ENCODE measurements at places on chromosomes 13 and 19.
A peak's percentile ranks its signal among the peaks of the same experiment; 100 is the strongest.

GRCh38 chr13:51549050-51549449 is 35.2 kb upstream of the WDFY2 start:
- no peak for DNase-seq

GRCh38 chr19:47107202-47107952 is 6.2 kb downstream of the ZC3H4 start:
- DNase-seq = no peak

- DNase-seq = no peak
Observed at GRCh38 chr13:43127103-43127798, 103.9 kb downstream of the DNAJC15 start.

DNA sequence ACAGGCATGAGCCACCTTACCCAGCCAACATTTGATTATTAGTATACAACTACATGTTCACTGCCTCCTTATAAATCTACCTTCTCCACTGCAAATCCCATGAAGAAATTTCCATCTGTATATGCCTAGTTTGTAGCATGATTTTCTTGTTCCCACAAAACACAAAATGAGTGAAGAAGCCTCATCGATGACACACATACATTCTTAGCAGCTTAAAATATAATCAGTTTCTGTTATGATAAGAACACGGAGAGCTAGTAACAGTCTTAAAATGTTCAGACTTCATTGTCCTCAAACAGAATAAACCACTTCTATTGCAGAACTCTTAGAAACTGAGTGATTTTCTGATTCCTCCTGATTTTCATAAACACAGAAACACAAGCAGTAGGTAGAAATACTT is 740.5 kb downstream of the PCDH9 start:
- no peak for DNase-seq

GRCh38 chr19:10474962-10475451 is 28.1 kb downstream of the KEAP1 start:
- no peak for DNase-seq

DNA sequence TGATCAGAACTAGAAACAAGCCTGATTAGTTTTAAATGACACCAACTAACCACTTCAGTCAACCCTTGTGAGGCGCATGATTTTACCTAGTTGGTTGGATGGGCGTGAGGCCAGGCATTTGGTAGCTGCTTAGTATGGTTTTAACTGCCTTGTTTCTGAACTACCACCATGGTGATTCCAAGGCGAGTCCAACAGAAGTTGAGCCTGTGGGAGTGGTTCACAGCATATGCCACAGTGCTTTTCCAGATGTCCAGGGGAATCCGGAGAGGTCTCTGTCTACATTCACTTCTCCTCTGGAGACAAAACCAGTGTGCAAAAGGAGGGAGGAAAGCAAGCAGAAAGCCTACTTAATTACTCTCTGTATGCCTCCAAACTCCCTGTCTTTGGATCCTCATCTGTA is 524.1 kb downstream of the GPC6 start:
- no peak for DNase-seq

DNA sequence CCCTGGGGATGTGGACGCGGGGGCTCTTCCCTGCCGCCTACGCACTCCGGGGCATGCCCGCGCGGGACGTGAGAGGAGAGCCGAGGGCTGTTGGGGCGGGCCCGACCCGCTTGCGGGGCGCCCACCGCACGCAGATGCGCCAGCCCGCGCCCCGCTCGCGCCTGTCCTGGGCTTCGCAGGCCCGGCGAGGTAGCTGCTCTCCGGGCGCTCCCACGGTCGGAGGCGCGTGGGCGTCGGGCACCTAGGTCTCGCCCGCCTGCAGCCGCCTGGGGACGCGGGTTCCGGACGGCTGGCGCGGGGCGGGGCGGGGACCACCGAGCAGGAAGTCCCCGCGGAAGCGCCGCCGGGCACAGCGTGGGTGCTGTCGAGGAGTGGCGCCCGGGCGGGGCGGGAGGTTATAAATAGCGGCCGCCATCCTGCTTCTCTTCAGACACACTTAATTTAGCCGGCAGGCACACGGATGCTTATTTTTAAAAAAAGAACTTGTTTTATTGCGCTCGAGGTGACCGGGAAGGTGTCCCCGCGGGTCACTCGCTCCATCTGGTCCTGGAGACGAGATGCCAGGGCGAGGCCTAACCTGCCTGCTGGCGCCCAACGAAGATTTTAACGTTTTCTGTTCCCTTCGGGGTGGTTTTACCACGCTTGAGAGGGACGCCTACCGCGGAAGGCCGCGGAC is 561 bp upstream of the GJA3 start:
- no peak for DNase-seq

DNA sequence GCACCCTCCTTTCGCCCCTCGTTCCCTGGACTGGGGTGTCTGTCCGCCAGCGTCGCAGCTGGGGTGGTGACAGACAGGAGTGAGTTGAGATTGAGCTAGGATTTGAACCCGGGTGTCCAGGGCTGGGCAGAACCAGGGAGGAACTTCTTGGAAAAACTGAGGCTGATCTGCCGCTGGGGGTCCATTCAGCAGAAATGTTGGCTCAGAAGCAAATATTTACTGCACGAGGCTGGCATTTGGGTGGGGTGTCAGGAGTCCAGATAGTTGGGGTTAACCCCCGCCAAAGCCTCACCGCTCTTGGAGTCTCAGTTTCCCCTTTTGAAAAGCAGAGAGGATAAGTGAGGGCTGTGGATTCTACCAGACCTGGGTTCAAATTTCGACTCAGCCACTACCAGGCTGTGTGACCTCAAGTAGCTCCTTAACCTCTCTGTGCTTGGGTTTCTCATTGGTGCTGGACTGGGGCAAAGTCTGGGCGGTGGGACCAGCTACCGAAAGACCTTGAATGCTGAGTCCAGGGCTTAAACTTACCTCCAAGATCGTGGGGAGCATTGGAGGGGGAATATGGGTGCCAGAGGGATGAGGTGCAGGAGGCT is 20.9 kb downstream of the MAST3 start:
- no peak for DNase-seq

DNA sequence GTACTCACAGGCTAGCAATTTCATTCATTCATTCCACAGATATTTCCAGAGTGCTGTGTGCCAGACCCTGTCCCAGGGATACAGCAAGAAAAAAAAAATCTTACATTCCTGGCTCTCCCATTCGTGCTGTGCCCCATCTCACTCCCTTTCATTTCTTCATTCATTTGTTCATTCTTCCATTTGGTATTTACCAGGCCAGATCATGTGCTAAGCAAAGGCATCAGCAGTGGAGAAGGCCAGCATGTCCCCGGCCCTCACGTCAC is 2.3 kb downstream of the MAP3K10 start:
- DNase-seq = no peak

DNA sequence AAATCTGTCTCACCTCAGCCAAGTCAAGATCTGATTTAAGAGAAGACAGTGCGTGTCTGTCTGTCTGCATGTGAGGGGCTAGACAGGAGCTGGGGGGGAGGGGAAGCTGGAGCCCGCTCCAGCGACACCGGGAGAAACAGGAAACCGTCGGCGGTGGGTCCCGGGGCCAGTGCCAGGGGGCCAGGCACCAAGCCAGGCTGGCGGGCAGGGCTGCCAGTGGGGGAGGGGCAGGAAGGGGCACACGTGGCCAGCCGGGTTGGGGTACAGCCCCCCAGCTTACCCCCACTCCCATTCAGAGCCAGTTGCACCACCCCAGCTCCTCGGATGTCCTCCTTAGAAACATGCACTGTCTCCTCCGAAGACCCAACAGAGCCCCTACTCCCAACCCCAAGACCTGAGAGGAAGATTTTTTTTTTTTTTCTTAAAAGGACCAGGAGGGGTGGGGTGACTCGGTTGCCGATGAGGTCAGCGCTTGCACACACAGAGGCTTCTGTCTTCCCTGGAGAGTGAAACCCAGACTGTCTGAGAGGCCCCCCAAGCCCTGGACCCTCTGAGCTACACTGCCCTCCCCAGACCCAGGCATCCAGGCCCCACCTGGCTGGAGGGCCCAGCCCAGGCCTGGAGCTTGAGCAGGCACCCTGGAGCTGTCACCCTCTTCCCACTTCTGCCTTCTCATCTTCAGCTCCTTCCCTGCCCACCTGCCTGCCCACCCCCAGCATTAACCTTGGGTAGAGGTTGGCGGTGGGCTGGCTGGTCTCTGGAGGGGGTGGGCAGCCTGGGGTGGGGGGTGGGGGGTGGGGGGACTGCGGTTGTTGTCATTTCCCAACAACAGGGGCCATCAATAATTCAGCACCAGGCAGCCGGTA is 4.0 kb downstream of the ERF start:
- no peak for DNase-seq

- DNase-seq = peak; percentile 70
Observed at GRCh38 chr19:4066682-4067395, at the start of gene ZBTB7A. ZBTB7A (minus strand) TSS chr19:4066899; CDS start chr19:4055232, 11,667 bp downstream.

DNA sequence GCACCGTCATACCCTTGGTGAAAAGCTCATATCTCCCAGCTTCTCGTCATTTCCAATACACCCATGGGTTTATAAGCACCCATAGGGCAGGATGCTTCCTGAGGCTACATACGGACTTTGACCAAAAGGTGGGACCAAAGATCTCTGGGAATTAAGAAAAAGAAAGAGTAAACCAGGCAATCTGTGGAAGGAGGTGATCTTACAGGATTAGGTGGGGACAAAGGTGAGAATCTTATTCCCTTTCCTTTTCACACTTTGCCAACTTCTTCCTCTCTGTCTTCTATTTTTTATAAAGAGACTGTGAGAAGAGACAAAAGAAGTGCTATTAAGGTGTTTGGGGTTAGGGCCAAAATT is 172.0 kb downstream of the DLEU7 start:
- DNase-seq = no peak

- no peak for DNase-seq
Observed at GRCh38 chr13:101795025-101795424, 342.6 kb downstream of the ITGBL1 start.

GRCh38 chr13:30918662-30919405 is 12.8 kb downstream of the MEDAG start:
- DNase-seq = no peak

DNA sequence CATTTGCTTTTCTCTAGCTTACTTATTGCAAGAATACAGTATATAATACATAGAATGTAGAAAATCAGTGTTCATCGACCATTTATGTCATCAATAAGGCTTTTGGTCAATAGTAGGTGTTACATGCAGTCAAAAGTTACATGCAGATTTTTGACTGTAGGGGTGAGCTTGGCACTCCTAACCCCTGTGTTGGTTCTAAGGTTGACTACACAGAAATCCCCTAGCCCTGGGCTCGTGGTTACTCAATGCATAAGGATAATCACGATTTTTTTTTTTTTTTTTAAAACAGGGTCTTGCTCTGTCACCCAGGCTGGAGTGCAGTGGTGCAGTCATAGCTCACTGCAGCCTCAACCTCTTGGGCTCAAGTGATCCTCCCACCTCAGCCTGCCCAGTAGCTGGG is 4.0 kb upstream of the NWD1 start:
- DNase-seq = no peak

- no peak for DNase-seq
Observed at GRCh38 chr13:52845766-52846566, 2.5 kb downstream of the PCDH8 start.

DNA sequence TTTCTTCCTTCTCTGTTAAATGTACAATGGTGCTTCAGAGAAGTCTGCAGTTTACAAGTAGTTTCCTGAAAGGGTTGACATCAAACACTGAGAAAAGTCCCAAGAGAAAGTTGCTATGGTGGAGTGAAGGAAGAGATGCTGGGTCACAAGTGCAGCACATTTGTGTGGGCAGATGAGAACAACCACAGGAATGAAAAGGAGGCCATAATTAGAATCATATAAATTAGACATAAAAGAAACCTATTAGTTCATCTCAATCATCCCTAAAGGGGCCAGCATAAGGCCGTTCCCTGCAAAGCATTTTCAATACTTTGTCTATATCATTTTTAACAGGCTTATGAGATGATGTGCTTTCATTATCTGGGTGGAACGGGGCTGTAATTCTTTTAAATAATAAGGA is 359.2 kb downstream of the IRS2 start:
- no peak for DNase-seq

DNA sequence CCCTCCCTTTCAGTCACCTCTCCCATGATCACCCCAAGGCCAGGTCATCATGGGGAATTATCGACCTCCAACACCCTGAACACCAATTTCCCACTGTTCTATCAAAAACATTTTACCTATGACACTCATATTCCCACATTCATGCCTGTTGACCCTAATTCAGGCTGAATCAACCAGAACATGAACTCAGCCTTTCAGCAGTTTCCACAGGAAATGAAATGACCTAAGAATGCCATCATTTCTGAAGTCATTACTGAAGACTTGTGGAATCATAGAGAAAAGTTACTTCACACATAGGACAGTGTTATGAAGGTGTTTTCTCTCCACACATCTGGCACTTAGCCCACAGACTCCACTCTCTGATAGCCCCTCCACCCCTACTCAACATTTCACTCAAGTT is 29.9 kb upstream of the FAM124A start:
- no peak for DNase-seq

DNA sequence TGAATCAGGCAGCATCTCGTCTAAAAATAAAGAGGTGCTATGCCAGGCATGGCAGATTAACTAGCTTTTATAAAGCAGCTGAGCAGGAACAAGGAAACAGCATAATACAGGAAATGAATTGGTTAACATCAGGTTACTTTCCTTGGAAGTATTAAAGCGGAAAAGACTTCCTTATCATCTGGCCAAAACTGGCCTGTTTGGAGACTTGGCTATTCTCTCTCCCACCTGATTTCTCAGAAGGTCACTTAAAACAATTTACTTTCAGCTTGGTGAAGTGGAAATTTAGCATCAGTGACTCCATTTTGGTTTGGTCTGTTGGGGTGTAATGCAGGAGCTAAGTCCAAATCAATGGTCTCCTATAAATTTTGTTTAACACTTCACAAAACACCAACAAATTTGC is 191.6 kb downstream of the NUFIP1 start:
- DNase-seq = no peak

DNA sequence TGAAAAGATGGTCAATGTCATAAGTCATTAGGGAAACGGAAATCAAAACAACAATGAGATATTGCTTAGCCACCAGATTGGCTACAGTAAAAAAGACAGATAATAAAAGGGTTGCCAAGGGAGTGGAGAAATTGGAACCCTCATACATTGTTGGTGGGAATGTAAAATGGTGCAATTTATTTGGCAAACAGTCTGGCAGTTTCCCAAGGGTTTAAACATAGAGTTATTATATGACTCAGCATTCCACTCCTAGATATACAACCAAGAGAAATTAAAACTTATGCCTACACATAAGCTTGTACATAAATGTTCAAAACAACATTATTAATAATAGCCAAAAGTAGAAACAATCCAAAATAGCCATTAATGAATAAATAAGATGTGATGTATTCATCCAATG is 9.9 kb upstream of the ZNF227 start:
- DNase-seq = no peak
